ENCODE measurements at places on chromosomes 1 and 21.

- no peak for DNase-seq
Measured at GRCh38 chr1:202972046-202972445, 5.0 kb upstream of the CYB5R1 start.

DNA sequence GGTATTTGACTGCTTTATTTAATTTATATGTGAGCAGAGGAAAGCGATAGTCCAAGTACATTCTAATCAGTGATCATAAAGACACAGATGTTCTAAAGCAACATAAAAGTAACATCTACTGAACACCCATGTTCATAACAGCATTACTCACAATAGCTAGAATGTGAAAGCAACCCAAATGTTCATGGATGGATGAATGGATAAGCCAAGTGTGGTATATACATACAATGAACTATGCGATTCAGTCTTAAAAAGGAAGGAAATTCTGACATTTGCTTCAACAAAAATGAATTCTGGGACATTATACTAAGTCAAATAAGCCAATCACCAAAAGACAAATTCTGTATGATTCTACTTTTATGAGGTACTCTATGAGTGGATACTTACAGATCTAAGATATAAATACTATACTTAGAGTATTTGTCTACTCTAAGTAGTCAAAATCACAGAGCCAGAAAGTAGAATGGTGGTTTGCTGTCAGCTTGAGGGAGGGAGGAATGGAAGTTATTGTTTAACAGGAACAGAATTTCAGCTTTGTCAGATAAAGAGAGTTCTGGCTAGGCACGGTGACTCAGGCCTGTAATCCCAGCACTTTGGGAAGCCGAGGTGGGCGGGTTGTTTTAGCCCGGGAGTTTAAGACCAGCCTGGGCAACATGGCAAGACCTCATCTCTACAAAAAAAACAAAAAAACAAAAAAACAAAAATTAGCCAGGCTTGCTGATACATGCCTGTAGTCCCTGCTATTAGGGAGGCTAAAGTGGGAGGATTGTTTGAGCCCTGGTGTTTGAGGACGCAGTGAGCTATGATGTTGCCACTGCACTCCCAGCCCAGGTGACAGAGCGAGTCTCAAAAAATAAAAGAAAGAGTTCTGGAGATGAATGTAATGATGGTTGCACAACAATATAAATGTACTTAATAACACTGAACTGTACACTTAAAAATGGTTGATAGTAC lies 79.7 kb upstream of the ARHGAP29 start:
- no peak for DNase-seq

DNA sequence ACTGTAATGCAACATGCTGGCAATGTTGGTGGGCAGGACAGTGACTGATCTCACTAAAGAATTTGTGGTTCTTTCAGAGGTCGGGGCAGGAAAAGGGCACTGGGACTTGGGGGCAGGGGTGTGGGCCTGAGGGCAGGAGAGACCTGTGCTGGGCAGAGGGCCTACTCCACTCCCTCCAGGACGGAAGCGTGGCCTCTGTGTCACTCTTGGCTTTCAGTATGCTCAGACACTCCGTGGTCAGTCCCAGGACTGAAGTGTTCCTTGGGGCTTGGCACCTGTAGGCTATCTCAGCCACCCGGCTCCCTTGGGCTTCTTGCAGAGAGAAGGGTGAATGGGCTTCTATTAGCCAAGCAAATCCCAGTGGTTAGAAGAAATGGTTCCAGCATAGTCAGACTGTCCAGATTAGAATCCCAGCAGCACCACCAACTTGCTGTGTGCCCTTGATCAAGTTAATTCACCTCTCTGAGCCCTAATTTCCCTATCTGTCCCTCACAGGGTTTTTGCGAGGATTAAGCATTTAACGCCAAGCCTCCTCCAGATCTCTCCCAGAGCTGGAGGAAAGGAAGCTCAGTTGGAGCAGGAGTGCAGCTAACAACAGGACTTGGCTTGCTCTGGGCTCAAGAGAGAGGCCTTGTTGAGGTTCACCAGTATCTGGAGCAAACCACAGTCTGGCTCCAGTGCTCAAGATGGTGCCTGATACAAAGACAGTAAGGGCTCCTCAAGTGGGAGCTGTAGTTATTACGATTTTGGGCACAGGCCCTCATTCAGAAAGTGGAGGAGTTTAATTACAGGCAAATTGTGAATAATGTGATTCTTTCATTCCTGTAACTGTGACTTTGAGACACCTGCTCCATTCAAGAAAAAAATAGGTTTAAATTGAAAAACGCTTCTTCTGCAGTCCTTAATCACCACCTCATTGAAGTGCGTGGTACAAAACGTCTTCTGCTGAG lies 57.7 kb upstream of the LRP8 start:
- no peak for DNase-seq

- no peak for DNase-seq
Measured at GRCh38 chr1:41320895-41321676, 40.1 kb upstream of the FOXO6 start.

- no peak for DNase-seq
Measured at GRCh38 chr1:41671116-41671755, 186.8 kb upstream of the EDN2 start.

Measured in GOT3 (cell line).